ENCODE measurements at places on chromosomes 1 and 21. TPM values are rescaled to one million over a fixed set of nuclear protein-coding genes. Genes with fewer than 3 reads are reported as not detected.

DNA sequence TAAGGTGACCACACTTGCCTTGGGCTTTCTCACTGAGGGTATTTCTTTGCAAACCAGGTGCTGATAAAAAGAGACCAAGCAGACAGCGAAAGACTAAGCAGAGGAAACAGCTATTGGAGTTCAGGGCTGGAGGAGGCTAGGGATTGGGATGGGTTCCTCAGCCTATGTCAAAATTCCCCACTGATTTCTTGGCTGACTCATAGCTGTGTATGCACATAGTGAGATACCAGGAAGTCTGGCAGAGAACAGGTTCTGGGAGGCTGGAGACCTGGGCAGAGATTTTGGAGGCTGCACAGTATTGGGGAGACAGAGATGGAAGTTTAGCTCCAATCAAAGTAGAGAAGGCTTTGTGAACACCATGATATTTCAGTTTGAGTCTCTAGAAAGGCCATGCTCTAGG is 25.3 kb downstream of the YARS1 start:
- no peak for DNase-seq

DNA sequence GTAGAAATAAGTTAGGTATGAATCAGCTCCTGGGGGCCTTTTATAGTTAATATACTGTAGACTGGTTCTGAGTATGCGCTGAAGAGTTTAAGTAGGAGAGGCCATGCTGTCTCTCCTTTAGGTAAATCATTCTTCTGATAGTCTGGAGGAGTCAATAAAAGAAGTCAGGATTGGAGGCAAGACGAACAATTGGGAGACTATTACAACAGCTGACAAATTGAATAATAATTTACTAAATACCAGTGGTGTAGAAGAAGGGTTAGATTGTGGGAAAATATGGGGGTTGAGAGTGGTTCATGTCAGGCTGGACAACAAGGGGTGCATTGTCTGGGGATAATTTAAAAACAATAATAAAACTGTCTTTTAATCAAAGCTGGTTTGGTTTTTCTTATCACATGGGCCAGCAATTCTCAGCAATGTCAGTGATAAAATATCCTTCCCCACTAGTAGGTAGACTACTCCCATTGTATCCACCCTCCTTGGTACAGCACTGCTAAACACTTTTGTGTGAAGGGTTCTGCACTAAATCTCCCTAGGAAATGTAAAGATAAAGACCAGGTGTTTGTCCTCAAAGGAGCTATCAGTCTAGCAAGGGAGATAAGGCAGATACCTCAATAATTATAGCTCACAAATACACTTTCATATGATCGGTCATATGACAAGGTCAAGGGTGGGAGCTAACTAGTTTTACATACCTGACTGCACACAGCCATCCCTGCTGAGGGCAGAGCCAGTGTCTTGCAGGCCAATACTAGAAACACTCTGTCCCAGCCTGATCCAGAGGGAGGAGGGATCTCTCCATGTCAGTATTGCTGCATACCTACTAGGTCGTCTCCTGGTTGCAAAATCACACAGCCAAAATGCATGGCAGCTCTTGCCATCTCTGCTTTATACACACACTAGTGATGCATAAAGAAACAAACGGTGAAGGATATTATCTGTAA is 299.7 kb downstream of the VAV3 start:
- DNase-seq, result peak; percentile 17

DNA sequence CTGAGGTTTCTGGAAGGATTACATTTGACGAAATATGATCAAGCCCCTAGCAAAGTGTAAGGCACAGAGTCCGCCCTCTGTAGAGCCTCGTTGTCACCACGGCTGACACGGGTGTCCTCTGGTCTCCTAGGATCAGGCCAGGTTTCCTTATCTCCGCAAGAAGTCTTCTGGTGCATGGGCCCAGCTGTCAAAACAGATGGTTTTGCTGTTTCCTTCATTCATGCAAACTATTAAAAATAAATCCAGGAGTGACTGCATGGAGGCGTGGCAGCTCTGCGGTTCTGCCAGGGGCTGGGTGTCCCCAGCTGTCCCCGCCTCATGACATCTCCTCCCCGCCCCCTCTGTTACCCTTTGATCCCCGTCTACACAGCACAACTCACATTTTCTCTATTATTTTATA is 209.0 kb downstream of the DYRK1A start:
- DNase-seq, result no peak

- no peak for DNase-seq
Measured at GRCh38 chr1:10848109-10848684, 51.8 kb upstream of the CASZ1 start.

GRCh38 chr1:152397474-152397873 is 16.6 kb downstream of the CRNN start:
- no peak for DNase-seq

DNA sequence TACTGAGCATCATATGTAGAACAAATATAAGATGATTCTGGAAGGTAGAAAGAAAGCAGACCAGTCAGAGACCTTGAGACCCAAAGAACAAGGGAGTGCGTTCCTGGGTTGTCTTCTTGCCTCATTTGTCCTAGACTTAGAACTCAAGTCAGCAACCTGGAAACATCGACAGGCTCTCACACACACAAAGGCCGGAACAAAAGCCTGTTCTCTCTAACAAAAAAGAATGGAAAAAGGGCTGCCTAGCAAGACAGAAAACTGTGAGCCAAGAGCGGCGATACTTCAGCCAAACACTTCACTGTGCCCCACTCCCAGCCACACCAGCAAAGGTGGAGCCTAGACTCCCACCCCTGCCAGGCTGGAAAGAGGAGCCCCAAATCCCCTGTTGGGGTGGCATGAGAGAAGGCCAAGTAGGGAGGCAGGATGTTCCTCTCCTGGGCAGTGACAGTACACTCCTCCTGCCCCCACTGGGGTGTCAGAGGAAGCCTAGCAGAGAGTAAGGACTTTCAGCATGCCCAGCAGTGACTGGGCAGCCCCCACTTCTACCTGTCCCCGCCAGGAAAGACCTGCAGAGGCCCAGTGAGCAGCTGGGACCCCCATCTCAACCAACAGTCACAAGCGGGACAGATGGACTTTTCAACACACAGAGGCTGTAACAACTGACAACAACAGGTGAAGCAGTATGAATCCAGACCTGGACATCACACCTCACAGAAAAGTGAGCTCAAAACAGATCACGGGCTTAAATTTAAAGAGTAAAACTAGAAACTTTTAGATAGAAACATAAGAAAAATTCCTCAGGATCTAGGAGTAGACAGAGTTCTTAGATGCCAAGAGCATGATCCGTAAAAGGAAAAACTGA is 33.0 kb downstream of the MRAP start:
- no peak for DNase-seq

GRCh38 chr1:183645531-183645930 is 7.6 kb downstream of the APOBEC4 start:
- no peak for DNase-seq

GRCh38 chr1:153652805-153653500 is 5.5 kb upstream of the SNAPIN start:
- no peak for DNase-seq

GRCh38 chr1:203338335-203339036 is 12.4 kb downstream of the FMOD start:
- peak; percentile 68 for DNase-seq

DNA sequence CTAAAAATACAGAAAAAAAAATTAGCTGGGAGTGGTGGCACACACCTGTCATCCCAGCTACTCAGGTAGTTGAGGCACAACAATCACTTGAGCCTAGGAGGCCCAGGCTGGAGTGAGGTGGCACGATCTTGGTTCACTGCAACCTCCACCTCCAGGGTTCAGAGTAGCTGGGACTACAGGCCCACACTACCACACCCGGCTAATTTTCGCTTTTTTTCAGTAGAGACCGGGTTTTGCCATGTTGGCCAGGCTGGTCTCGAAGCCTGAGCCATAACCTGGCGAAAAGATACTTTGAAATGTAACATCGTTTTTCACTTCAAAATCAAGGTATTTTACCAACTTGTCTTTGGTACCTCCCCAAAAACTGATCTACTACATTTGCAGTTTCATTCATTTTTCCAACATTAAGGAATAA is 6.1 kb downstream of the GAS5 start:
- DNase-seq, result no peak

- DNase-seq, result no peak
Measured at GRCh38 chr1:114156538-114157274, 3.0 kb upstream of the SYT6 start.

GRCh38 chr1:221200464-221200863 is 321.2 kb downstream of the HLX start:
- DNase-seq, result no peak

DNA sequence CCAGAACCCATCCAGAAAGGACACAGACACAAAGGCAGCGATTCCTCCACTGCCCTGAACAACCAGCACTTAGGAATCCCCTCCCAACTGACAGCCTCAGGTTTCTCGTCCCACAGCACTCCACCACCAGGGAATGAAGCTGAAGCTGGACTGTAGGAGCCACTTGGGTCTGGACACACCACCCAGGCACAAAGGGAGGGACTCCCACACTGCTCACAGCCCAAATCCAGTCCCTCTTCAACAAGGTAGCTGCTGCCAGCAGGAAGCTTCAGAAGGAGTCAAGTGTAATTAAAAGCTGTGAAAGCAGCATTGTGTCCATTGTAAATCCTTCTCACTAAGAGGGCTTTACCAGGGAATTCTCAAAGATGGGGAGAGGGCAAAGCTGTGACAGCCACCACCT is 29.0 kb downstream of the LMX1A start:
- no peak for DNase-seq

DNA sequence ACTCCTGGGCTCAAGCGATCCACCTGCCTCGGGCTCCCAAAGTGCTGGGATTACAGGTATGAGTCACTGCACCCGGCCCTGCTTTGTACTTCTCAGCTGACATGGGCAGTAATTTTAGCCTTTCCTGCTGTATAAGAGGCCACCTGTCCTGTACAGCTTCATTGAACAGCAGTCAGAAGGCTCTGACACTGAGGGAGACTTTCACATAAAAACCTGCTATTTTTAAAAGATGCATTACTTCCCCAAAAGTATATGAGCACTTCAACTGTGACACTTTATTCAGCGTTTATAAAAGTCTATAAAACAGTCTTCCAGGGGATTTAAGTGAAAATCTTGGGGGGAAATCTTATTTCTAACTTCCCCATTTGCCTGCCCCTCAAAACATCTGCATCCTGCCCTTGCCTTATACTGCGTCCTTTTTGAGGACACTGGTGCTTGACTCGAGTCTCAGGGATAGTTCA is 17.6 kb downstream of the RNU5D-1 start:
- DNase-seq, result no peak

DNA sequence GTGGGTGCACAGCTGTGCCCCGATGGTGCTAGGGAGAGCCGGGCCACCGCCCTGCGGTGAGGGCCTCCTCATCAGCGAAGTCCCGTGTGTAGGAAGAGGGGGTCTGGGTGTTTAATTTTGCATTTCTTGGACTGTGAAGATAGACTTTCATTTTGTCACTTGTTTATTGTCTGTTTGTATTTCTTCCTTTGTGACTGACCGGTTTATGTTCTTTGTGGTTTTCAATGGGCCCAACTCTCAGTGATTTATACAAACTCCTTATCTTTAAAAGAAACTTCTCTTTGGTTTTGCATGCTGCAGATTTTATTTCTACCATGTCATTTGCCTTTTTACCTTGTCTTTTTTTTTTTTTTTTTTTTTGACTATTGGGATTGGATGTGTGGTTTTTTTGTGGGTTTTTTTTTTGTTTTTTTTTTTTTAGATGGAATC is 65.1 kb downstream of the COL18A1 start:
- no peak for DNase-seq

- DNase-seq, result no peak
Measured at GRCh38 chr1:182080955-182081582, 19.6 kb upstream of the ZNF648 start.

- DNase-seq, result no peak
Measured at GRCh38 chr1:39196244-39197215, 8.0 kb upstream of the MACF1 start.

DNA sequence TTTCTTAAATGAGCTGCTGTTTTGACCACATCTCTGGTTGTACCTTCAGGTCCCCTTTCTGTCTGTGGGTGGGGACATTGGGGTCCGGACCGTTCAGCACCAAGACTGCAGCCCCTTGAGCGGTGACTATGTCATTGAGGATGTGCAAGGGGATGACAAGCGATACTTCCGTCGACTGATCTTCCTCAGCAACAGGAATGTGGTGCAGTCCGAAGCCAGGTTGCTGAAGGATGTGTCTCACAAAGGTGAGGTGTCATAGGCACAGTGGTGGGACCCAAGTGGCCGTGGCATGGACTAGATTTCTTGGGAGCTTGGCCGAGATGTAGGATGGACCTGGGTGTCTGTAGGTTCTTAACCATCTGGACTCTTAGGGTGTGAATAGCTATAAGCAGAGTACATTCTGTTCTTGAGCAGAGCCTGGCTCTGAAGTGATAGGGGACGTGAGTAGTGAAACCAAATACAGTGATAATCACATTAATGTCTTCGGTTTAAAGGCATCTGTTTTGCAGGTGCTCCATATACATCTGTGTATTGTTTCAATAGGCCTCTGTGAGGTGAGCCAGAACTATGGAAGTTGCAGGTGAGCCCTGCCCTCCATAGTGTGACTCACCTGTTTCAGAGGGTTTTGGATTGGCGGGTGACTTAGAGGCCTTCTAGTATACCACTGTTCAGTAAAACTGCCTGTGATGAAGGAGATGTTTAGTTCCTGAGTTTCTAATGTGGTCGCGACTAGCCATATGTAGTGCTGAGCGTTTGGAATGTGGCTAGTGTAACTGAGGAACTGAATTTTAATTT is 6.4 kb downstream of the METTL13 start:
- DNase-seq, result no peak

GRCh38 chr1:15343729-15344128 is 66.0 kb upstream of the EFHD2 start:
- DNase-seq, result peak; percentile 76

DNA sequence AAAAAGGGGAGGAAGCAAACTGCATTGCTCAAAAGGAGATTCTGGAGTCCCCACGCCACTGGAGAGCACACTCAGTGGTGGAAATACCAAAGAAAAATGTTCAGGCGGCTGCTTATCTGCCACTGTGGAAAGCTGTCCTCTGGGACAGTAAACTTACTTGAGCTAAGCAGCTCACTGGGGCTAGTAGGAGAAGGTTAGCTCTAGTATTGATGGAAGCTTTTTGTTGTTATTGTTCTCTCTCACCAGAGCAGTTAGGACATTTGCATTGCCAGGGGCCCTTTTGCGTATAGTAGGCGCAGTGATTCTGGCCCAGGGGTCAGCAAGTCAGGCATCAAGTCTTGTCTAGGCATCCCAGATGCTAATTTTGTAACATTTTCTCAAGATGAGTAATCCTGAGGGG is 15.6 kb downstream of the BACE2 start:
- no peak for DNase-seq

LRRC71 gene
- total RNA-seq, result 0.91 TPM

GBP5 gene
- 0.26 TPM for total RNA-seq

APOBEC4 gene
- not detected for total RNA-seq

ZNF648 gene
- 1.8 TPM for total RNA-seq

PAPPA2 gene
- total RNA-seq, result 4.0 TPM

LENEP gene
- 0.83 TPM for total RNA-seq

SPRR4 gene
- not detected for total RNA-seq

RLF gene
- total RNA-seq, result 30.2 TPM

ZNF593 gene
- total RNA-seq, result 7.9 TPM

GCSAML gene
- total RNA-seq, result 1.5 TPM

ATP1A4 gene
- total RNA-seq, result 1.5 TPM

C1orf198 gene
- 41.0 TPM for total RNA-seq

ADCY10 gene
- 0.55 TPM for total RNA-seq

ADAMTSL4 gene
- 36.2 TPM for total RNA-seq

PROK1 gene
- not detected for total RNA-seq

LEFTY1 gene
- total RNA-seq, result not detected

ANKRD34A gene
- total RNA-seq, result 5.0 TPM

OR2T29 gene
- not detected for total RNA-seq

Measured in uterus (tissue), 4 donors.